ENCODE measurements at places on chromosomes 16 and 17. TPM values are rescaled to one million over a fixed set of nuclear protein-coding genes. Genes with fewer than 3 reads are reported as not detected.

The AOC2 gene
- not detected for total RNA-seq

The CMTM2 gene
- not detected for total RNA-seq

The SPNS3 gene
- 0.12 TPM for total RNA-seq

The TMEM204 gene
- total RNA-seq: not detected

The CRHR1 gene
- total RNA-seq: not detected

The SHISA6 gene
- total RNA-seq: not detected

The INPP5K gene
- total RNA-seq: 16.4 TPM

The TBC1D3G gene
- total RNA-seq: 0.74 TPM

The VTN gene
- total RNA-seq: 13.1 TPM

The C16orf74 gene
- 13.4 TPM for total RNA-seq

The NXPH3 gene
- total RNA-seq: 93.4 TPM

The STAC2 gene
- total RNA-seq: not detected

The TBC1D3H gene
- total RNA-seq: not detected

The CA5A gene
- not detected for total RNA-seq

The ADAD2 gene
- total RNA-seq: not detected

The AOC3 gene
- 0.78 TPM for total RNA-seq

Measured in G401 (cell line).